ENCODE measurements at places on chromosomes 2 and 18. TPM values are rescaled to one million over a fixed set of nuclear protein-coding genes. Genes with fewer than 3 reads are reported as not detected.

DNA sequence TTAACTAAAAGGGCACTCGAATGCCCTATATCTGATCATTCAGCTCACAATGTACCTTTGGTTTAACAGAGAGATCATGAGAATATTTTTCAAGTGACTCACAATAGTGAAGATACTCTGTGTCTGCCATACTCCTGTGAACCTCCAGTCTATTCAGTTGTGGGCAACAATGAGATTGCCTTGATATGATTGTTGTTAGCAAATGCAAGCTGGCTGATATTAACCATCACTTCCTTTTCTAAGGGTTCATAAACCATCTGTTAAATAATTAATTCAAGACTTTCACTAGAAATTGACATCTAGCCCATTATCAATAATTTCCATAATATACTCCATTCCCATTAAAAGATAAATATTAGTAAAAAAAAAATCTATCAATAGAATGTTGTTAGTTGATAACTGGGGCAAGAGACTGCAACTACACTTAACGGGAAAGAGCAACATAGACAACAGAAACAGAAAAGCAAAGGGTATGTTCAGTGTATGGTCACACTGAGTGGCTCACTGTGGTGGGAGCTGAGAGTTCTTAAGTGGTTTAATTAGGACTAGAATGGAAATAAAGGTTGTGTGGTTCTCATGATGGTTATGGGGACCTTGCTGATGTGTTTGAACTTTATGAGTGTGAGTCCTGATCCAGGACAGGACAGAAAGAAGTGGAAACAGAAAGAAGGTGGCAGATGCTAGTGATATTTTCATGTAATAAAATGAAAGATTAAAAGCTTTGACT lies 11.9 kb downstream of the IL18RAP start:
- H3K4me3 ChIP-seq, result no peak overlapping the region
- H3K27ac ChIP-seq, result no peak overlapping the region
- H3K27me3 ChIP-seq, result peaks cover 18% of the 10 kb centered on the region
- no peak for DNase-seq

DNA sequence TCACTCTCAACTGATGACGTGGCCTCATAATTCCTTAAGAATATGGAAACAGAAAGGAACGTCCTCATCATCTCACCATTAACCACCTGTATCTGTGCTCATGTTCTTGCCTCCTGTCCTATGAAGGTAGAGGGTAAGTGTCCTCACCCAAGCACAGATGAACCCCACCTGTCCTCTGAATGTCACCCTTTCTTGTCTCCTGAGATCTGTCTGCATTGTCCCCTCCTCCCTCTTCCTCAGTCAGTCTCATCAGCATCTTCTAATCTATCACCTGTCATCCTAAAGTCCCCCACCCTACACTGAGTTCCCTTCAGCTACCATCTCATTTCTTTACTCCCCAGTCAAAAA lies 39.4 kb upstream of the LPIN2 start:
- no peak overlapping the region for H3K4me3 ChIP-seq
- H3K4me1 ChIP-seq, result peaks cover 16% of the 10 kb centered on the region
- DNase-seq, result no peak
- peaks cover 10% of the 10 kb centered on the region for H3K36me3 ChIP-seq
- H3K27ac ChIP-seq, result no peak overlapping the region

DNA sequence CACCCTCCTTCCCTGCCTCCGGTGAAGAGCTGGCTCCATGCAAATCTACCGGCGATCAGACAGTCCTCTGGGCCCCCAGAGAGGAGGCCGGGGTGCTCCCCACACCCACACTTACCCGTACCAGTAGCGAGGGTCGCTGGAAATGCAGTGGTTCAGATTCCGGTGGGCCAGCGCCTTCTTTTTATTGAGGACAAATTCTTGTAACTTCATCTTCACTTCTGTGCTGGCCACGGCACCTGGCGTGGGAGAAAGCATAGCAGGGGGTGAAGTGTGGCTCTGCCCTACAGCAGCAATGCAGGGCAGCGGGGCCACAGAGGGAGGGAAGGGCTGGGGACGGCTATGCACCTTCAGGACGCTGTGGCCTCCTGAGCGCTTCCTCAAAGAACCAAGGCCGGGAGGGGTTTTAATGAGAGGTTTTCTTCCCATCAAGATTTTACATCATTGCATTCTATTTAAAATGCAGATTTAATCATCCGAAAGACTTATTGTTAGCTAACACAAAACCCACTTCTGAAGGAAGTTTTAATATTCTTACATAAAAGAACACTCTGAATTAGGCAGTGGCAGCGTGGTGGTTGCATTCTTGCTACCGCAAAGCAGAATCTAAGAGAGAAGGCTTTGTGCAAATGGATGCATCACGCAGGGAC lies 237.0 kb downstream of the HDAC4 start:
- no peaks in the 10 kb centered on the region for H3K27me3 ChIP-seq
- H3K4me1 ChIP-seq, result peaks cover 5% of the 10 kb centered on the region
- no peak overlapping the region for H3K27ac ChIP-seq
- peaks cover 25% of the 10 kb centered on the region for H3K36me3 ChIP-seq
- DNase-seq, result no peak

- no peak for DNase-seq
- H3K27ac ChIP-seq, result no peak overlapping the region
- H3K27me3 ChIP-seq, result peaks cover 2% of the 10 kb centered on the region
- H3K36me3 ChIP-seq, result no peaks in the 10 kb centered on the region
Measured at GRCh38 chr2:208150956-208151355, 5.0 kb upstream of the CRYGB start.

DNA sequence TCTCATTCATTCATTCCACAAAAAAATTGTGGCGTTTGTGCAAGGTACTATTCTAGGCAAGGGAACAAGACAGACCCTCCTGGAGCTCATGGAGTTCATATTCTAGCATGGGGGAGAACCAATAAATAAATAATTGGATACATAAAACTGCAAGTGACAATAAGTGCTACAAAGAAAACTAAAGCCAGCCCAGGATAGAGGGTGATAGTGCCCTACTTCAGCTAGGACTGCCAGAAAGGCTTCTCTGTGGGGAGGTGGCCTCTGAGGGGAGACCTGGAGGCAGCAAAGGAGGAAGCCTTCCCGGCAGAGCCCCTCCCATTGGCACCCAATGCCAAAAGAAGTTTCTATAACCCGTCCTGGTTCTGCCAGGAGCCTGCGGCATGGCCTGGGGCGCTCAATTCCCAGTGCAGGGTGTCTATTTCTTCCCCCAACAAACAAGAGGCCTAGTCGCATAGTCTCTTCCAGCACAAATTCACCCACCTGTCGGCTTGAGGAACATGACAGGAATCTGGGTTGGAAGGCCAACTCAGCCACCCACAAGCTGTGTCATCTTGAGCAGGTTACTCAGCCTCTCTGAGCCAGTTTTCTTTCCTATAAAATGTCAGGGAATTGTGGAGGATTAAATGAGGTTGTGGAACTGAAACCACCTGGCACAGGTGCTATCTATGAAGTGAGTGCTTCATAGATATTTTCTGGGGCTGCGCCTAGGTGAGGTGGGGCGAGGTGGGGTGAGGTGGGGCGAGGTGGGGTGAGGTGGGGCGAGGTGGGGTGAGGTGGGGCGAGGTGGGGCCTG lies 94.3 kb downstream of the ZFP36L2 start:
- peaks cover 44% of the 10 kb centered on the region for H3K4me1 ChIP-seq
- no peak overlapping the region for H3K4me3 ChIP-seq
- no peaks in the 10 kb centered on the region for H3K27me3 ChIP-seq

GRCh38 chr2:2694746-2695145 lies 363.7 kb upstream of the MYT1L start:
- H3K4me1 ChIP-seq, result no peaks in the 10 kb centered on the region
- DNase-seq, result no peak
- peaks cover 64% of the 10 kb centered on the region for H3K27me3 ChIP-seq
- no peaks in the 10 kb centered on the region for H3K36me3 ChIP-seq

GRCh38 chr2:127014630-127015029 lies 92.3 kb downstream of the BIN1 start:
- H3K27me3 ChIP-seq, result peaks cover 4% of the 10 kb centered on the region
- no peaks in the 10 kb centered on the region for H3K36me3 ChIP-seq
- H3K4me3 ChIP-seq, result no peak overlapping the region
- H3K27ac ChIP-seq, result no peak overlapping the region
- DNase-seq, result no peak

DNA sequence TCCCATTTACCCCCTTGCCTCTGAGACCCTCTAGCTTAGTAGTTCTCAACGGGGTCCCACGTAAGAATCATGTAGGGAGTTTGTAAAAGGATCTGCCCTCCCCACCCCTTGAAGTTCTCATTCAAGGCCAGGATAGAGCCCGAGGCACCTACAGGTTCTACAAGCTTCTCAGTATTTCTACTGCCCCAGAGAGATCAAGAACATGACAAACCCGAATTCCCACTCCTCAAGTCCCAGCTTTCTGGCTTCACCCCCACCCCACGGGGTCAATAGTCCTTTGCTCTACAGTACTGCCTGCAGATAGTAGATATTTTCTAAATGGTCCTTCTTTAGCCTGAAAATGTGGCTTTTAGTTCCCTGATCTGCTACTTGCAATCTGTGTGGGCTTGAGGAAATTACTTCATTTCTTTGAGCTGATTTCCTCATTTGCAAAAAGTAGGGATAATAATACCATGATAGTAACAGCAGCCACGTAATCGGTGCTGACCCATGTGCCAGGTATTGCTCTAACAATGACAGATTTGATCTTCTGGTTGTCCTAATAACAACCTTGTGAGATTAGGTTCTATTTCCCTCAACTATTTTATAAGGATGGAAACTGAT lies 7.1 kb downstream of the CIB4 start:
- H3K36me3 ChIP-seq, result no peaks in the 10 kb centered on the region
- no peaks in the 10 kb centered on the region for H3K27me3 ChIP-seq
- no peak overlapping the region for H3K4me3 ChIP-seq
- H3K27ac ChIP-seq, result no peak overlapping the region
- peaks cover 33% of the 10 kb centered on the region for H3K4me1 ChIP-seq

- DNase-seq, result no peak
- H3K4me1 ChIP-seq, result no peaks in the 10 kb centered on the region
- no peak overlapping the region for H3K27ac ChIP-seq
- H3K27me3 ChIP-seq, result no peaks in the 10 kb centered on the region
- peaks cover 4% of the 10 kb centered on the region for H3K36me3 ChIP-seq
Measured at GRCh38 chr2:213524164-213524563, 239.9 kb downstream of the SPAG16 start.

DNA sequence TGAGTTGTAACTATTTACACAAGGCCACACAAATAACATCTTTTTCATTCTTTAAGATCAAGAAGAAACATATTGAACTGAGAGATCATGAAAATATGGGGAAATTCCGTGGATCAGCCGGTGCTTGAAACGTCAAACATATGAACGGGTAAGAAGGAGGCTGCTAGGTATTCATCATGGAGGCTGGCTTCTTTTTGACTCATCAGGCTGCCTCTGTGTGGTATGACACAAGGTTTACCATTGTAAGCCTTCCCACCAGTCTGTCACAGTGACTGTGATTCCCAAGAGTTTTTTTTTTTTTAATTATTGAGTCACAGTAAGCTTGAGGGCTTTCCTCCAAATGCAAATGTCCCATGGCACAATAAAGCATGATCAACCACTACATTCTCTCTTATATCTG lies 506.9 kb downstream of the BCL11A start:
- H3K4me3 ChIP-seq, result no peak overlapping the region
- H3K4me1 ChIP-seq, result no peaks in the 10 kb centered on the region
- H3K27ac ChIP-seq, result no peak overlapping the region
- DNase-seq, result no peak
- no peaks in the 10 kb centered on the region for H3K36me3 ChIP-seq

DNA sequence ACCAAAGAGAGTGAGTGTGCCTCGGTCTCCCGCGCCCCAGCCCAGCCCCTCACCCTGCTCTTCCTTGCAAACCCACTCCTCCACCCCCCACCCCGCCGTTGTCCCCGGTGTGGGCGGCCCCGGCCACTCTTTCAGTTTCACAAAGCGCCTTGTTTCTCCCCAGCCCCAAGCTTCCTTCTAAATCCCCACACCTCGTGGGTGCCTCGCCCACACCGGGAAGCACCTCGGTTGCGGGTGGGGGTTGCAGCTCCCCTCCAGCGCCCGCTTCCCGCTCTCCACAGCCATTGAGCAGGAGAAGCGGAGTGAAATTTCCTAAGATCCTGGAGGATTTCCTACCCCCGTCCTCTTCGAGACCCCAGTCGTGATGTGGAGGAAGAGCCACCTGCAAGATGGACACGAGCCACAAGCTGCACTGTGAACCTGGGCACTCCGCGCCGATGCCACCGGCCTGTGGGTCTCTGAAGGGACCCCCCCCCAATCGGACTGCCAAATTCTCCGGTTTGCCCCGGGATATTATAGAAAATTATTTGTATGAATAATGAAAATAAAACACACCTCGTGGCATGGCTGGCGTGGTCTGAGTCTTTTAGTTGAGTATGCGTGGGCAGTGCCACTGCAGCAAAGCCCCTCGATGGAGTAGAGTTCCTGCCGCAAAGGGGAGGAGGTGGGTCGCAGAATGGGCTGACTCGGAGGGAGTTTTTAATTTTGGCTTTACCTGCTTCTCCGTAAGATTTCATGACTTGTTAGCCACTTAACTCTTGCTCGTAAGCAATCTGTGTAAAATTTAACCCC lies 848 bp downstream of the TMSB10 start:
- no peak for DNase-seq
- H3K4me3 ChIP-seq, result peak overlapping the region; percentile 96
- peaks cover 19% of the 10 kb centered on the region for H3K4me1 ChIP-seq
- H3K27ac ChIP-seq, result peak overlapping the region; percentile 94
- H3K27me3 ChIP-seq, result peaks cover 8% of the 10 kb centered on the region

- peaks cover 34% of the 10 kb centered on the region for H3K4me1 ChIP-seq
- H3K36me3 ChIP-seq, result peaks cover 24% of the 10 kb centered on the region
- DNase-seq, result peak; percentile 24
- H3K4me3 ChIP-seq, result no peak overlapping the region
- no peak overlapping the region for H3K27ac ChIP-seq
Measured at GRCh38 chr2:239311132-239312040, 89.4 kb downstream of the HDAC4 start.

DNA sequence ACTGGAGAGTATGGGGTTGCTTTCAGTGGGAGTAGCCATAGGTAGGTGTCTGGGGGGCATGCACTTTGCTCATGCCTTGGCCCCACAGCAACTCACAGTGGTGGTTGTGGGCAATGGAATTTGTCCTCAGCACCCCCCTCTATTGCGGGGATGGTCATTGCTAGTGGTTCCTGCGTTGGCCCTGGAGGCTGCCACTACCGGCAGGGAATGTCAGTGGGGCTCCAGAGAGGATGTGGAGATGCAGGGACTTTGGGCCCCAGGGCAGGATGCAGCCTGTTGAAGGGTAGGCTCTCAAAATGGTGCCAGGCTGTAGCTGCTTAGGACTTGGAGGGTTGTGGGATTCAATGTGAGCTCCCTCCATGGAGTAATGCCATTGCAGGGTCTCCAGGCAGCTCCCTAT lies 125.0 kb downstream of the XRCC5 start:
- no peak overlapping the region for H3K4me3 ChIP-seq
- H3K36me3 ChIP-seq, result peaks cover 14% of the 10 kb centered on the region
- H3K27me3 ChIP-seq, result no peaks in the 10 kb centered on the region
- no peak for DNase-seq
- no peak overlapping the region for H3K27ac ChIP-seq

GRCh38 chr2:190477661-190478454 lies 56.7 kb downstream of the NEMP2 start:
- no peak overlapping the region for H3K4me3 ChIP-seq
- H3K27ac ChIP-seq, result peak overlapping the region; percentile 43
- no peaks in the 10 kb centered on the region for H3K27me3 ChIP-seq
- no peak for DNase-seq
- H3K36me3 ChIP-seq, result peaks cover 10% of the 10 kb centered on the region
- peaks cover 10% of the 10 kb centered on the region for H3K4me1 ChIP-seq

Gene EFHD1
- total RNA-seq, result 5.4 TPM

Gene ASB1
- total RNA-seq, result 39.2 TPM

Gene MAL
- not detected for total RNA-seq

Gene CASP8
- total RNA-seq, result 18.3 TPM

Gene GULP1
- 58.5 TPM for total RNA-seq

Gene UBXN4
- 131 TPM for total RNA-seq

Gene TFCP2L1
- 0.16 TPM for total RNA-seq

Gene PAX3
- total RNA-seq, result 0.41 TPM

Gene CPO
- not detected for total RNA-seq

Gene PNPT1
- total RNA-seq, result 28.3 TPM

Gene BCL11A
- total RNA-seq, result 139 TPM

Gene XDH
- total RNA-seq, result 3.9 TPM

Gene ACKR3
- 78.7 TPM for total RNA-seq

Gene ABCG8
- total RNA-seq, result not detected

Data from mesothelial cell of epicardium (in vitro differentiated cells).